Hematopoietic multipotent progenitor cell (in vitro differentiated cells): ENCODE measurements at places on chromosomes 5 and 9. TPM values are rescaled to one million over a fixed set of nuclear protein-coding genes. Genes with fewer than 3 reads are reported as not detected.
A peak's percentile ranks its signal among the peaks of the same experiment; 100 is the strongest.

The PRUNE2 gene
- 1.3 TPM for total RNA-seq

The HSDL2 gene
- 17.0 TPM for total RNA-seq

The ANKRD33B gene
- total RNA-seq, result 10.8 TPM

The ASS1 gene
- total RNA-seq, result 0.27 TPM

The SEMA5A gene
- under 0.01 TPM for total RNA-seq

The IFNB1 gene
- under 0.01 TPM for total RNA-seq

The RGS7BP gene
- total RNA-seq, result not detected

The GABRA6 gene
- not detected for total RNA-seq

The WDR38 gene
- not detected for total RNA-seq

The SLC6A18 gene
- total RNA-seq, result not detected

The NUTM2F gene
- not detected for total RNA-seq

The AP3B1 gene
- total RNA-seq, result 18.9 TPM

The SLC25A2 gene
- 0.54 TPM for total RNA-seq

The TAF11L5 gene
- not detected for total RNA-seq

DNA sequence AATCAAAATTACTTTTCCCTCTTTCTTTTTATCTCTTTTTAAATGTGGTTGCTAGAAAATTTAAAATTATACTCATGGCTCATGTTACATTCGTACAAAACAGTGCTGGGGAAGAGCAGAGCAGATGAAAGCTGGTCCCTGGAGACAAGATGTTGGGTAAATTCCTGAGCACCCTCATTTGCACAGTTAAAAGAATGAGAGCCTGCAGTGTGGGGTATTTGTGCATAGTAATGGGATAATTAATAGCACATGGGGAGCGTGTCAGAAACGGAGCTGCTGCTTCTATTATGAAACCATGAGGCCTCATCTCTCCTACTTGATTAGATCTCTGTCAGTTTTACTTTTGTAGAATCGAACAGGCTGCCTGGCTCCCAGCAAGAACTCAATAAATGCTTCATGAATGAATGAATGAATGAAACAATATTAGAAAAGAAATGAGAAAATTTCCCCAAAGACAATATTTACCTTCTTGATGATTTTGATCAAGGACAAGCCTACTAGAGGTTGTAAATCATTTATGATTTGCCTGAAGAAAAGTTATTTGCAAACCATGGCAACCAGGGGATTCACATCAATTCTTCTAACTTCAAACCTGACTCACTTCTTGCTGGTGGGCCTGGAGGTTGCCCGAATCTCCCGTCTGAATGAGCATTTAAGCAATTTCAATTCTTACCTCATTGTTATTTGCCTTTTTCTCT, 177.2 kb upstream of the TUT7 start:
- no peak for DNase-seq

- no peak for DNase-seq
Observed at GRCh38 chr9:136292026-136292538, 11.8 kb downstream of the CCDC187 start.

- no peak for DNase-seq
Observed at GRCh38 chr5:168360521-168361285, 69.3 kb downstream of the WWC1 start.

GRCh38 chr5:178476531-178476930, 113.7 kb downstream of the COL23A1 start:
- DNase-seq, result no peak

DNA sequence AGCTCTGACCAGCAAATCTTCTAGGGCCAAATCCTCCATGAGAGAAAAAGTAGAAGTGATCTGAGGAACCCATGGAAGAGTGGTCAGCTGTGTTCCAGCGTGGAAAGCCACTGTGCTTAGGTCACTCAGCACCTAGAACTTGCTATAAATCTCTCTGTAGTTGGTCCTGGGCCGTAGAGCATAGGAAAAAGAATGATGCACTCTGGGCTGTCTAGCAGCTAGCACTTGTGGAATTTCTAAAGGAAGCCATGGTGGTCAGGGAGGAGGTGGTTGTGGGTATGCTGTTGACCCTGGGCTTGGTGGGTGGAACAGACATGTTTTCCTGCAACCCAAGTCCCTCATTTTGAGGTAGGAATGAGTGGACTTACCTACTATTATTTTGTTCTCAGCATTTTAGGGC, 48.1 kb downstream of the GGTA1 start:
- DNase-seq, result no peak

DNA sequence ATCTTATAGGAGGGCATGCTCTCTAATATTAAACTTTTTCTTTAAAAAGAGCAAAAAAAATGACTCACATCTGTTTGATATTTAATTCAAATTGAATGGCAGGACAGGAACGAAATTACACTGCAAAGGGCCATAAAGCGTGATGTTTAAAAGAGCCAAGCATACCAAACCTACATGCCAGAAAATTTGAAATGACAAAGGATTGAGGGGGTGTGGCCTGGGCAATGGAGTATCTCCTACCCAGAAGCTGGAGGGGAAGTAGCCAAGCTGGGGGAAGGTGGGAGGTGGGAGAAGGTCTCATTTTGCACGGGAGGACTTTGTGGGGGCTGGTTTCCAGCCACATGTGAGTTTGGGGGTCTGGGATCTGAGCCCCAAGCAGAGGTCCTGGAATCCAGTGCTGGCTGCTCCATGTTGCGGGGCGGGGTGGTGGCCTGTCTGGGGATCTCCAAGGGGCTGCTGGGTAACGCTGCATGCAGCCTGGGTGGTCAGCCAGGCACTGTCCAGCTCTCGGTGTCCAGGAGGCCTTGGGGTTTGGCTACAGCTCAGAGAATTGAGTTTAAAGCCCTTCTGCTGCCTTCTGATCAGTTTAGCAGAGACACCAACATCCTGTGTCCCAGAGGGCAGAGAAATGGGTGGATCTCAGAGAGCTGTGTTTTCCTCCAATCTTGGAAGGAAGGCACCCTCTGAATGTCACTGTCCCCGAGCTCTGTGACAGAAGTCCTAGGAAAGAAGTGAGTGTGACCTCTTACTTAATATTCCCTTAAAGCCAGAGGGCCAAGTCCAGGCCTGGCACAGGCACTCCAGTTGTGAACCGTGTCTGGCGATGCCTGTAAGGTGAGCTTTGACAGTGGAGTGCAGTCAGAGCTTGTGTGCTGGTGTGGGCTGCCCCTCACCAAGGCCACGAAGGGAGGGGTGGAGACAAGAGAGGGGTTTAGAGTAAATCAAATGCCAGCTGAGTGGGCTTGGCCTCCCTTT, 7.6 kb downstream of the DCANP1 start:
- no peak for DNase-seq

GRCh38 chr5:151750121-151750520, 8.3 kb downstream of the ATOX1 start:
- DNase-seq, result no peak

- no peak for DNase-seq
Observed at GRCh38 chr5:103620851-103621547, 58.4 kb upstream of the NUDT12 start.

- DNase-seq, result no peak
Observed at GRCh38 chr9:88258024-88258423, 119.7 kb upstream of the SPATA31C2 start.

DNA sequence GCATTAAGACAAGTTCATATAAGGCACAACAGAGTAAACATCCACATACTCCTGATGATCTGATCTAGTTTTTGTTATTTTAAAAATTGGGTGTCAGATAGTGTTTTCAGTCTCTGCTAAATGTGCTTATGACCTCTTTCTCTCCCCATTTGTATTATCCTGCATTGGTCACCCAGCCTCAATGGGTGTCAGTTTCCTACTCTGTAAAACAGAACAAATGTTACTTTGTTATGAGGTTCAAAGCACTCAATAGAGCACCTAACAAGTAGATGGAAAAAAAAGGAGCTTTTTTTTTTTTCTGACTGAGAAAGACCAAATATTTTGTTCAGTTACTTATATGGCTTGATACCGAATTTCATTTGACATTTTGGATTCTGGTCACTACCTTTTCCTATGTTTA, 33.6 kb upstream of the RASGRF2 start:
- DNase-seq, result no peak

GRCh38 chr9:19552282-19553105, 143.7 kb downstream of the ACER2 start:
- no peak for DNase-seq

- DNase-seq, result no peak
Observed at GRCh38 chr5:144313147-144313726, 142.6 kb downstream of the KCTD16 start.

GRCh38 chr5:137997726-137998213, 35.1 kb downstream of the FAM13B start:
- peak; percentile 33 for DNase-seq

GRCh38 chr5:142716963-142717362, 31.1 kb upstream of the FGF1 start:
- peak; percentile 64 for DNase-seq

GRCh38 chr9:95522871-95523370, 6.2 kb upstream of the PTCH1 start:
- DNase-seq, result no peak

- DNase-seq, result no peak
Observed at GRCh38 chr9:36797471-36798220, 225.0 kb downstream of the MELK start.

- DNase-seq, result no peak
Observed at GRCh38 chr5:88393042-88393441, 124.4 kb upstream of the TMEM161B start.

DNA sequence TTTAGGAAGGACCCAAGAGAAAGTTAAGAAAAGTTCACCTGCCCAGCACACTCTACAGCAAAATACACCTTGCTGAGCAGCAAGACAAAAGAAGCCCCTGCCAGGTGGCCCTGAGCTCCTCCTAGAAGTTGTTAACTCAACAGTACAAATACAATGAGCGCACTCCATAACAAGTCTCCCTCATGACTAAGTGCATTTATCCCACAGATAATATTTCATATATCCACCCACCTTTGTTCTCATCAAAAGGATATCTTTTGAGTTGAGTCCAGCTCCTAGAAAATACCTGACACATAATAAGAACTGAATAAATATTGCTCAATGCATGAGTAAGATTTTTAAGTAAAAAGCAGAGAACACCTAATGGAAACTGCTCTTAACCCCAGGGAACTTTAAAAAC, 73.3 kb downstream of the ABCA1 start:
- DNase-seq, result no peak

GRCh38 chr9:109880276-109881169, 100.5 kb downstream of the PALM2AKAP2 start:
- DNase-seq, result no peak

- no peak for DNase-seq
Observed at GRCh38 chr5:82639393-82640144, 361.4 kb upstream of the RPS23 start.

- no peak for DNase-seq
Observed at GRCh38 chr5:135192351-135192750, 158.3 kb upstream of the PITX1 start.

- DNase-seq, result no peak
Observed at GRCh38 chr9:6761306-6761705, 3.5 kb downstream of the KDM4C start.

- DNase-seq, result no peak
Observed at GRCh38 chr9:135522931-135523330, 1.7 kb downstream of the LCN1 start.

- DNase-seq, result no peak
Observed at GRCh38 chr5:173342813-173343755, 14.9 kb upstream of the STC2 start.

- DNase-seq, result no peak
Observed at GRCh38 chr9:20269620-20270019, 352.7 kb downstream of the MLLT3 start.

GRCh38 chr5:142568283-142568995, 117.5 kb downstream of the FGF1 start:
- DNase-seq, result no peak

DNA sequence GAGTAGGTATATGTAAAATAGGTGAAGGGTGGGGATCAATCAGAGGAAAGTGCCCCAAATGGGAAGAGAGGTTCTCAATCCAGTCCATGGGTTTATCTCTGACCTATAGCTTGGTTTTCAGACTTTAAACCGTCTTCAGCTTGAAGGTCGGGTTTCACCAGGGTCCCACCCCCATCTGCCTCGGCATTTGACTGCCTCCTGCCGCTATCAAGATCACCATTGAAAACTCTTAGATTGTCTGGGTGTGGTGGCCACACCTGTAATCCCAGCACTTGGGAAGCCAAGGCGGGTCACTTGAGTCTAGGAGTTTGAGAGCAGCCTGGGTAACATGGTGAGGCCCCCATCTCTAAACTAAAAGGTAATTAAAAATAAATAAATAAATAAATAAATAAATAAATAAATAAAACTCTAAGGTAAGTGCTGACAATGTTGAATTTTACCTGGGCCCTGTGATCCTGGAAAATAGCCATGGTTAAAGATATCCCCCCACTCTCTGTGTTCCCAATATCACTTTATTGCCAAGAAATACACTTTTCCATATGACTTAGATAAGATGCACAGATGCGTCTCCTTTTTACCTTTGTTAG, 48.8 kb downstream of the TARS1 start:
- DNase-seq, result no peak

- no peak for DNase-seq
Observed at GRCh38 chr9:136650021-136650420, 12.7 kb upstream of the EGFL7 start.

- DNase-seq, result no peak
Observed at GRCh38 chr5:34502581-34502980, 153.5 kb upstream of the RAI14 start.

- no peak for DNase-seq
Observed at GRCh38 chr5:170114271-170114670, 8.6 kb downstream of the FOXI1 start.

DNA sequence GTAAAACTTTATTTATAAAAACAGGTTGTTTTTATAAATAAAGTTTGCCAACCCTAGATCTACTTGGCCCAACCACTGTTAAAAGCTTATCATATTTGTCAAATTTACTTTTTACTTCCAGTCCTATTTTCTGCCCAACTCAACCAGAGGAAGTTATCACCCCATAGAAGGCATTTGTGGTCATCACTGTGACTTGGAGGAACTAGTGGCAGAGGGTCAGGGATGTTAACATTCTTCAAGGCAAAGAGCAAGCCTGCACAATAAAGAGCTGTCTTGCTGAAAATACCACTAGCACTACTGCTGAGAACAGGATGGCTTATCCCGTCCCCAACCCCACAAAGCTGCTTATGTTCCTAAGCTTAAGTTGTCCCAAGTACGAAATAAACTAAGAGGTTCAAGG, 22.3 kb downstream of the TTC33 start:
- no peak for DNase-seq

DNA sequence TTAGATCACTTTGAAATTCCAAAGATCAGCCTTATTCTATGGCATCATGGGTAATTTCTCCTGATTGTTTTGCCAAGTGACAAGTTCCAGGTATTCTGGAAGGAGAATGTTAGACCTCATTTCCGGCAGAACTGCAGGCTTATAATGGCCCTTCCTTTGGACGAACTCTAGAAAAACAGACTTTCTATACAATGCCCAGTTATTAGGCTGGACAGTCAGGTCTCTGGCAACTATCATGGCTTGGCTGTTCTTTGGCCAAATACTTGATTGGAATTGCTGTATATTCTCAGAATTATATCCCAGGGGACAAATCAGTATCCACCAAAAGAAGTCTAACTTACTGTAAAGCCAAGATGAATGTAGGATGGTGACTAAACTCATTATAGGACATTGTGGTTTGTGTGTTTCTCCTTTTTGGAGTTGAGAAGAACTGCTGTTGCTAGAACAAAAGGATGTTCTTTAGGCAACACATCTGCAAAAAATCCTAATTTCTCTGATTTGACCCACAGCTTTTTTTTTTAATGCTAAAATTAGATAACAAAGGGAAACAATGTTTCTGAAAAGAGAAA, 69.0 kb downstream of the ADAMTSL1 start:
- DNase-seq, result no peak

GRCh38 chr5:14063138-14063537, 80.0 kb upstream of the TRIO start:
- DNase-seq, result no peak

- no peak for DNase-seq
Observed at GRCh38 chr9:117412841-117413240, 2.0 kb downstream of the ASTN2 start.
